ENCODE measurements at places on chromosomes 4 and X.

- DNase-seq, result no peak
These were observed 1.0 kb upstream of the USP27X start for GRCh38 chrX:49878128-49878833.

DNA sequence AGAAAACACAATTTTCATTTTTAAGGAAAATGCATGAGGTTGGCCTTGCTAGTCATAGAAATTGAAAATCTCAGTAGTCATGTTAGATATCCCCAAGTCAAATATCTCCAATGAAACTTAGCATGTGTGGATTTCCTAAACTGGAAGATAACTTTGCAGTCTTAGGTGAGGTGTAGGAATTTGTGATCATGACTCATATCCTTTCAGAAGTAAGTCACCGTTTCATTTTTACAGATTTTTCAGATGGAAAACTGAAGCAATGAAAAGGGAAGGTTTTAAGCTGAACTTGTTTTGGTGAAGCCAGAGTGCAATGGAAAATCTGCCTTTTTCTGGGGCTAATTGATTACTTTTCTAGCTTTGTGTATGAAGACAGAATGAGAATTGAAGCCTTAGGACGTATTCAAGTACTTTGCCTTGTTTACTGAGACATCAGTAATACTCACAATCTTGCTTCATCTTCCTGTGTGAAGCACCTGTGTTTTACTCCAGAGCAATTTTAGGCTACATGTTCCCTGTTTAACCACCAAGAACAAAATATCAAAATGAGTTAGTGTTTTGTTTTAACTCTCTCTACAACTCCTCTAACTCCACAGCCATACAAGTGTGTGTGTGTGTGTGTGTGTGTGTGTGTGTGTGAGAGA is 1662.8 kb upstream of the ADGRL3 start:
- DNase-seq, result no peak

GRCh38 chrX:137915466-137915865 is 349.5 kb downstream of the ZIC3 start:
- DNase-seq, result no peak

DNA sequence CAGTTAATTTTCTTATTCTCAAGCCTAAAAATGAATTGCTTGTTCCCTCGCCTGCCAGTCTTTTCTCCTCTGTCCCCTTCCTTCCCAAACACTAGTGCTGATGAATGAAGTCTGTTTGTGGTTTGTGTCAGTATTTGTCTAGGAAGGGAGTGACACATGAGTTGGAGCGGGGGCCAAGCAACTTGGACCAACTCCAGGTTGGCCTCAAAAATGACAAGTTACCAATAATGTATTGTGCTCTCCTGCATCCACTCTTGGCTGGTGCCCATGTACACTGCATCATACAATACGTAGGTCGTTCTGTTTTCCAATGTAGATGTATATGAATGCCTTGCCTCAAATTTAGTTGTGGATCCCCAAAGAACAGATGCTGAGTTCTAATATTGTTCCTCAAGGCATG is 223.0 kb upstream of the GPC4 start:
- no peak for DNase-seq

DNA sequence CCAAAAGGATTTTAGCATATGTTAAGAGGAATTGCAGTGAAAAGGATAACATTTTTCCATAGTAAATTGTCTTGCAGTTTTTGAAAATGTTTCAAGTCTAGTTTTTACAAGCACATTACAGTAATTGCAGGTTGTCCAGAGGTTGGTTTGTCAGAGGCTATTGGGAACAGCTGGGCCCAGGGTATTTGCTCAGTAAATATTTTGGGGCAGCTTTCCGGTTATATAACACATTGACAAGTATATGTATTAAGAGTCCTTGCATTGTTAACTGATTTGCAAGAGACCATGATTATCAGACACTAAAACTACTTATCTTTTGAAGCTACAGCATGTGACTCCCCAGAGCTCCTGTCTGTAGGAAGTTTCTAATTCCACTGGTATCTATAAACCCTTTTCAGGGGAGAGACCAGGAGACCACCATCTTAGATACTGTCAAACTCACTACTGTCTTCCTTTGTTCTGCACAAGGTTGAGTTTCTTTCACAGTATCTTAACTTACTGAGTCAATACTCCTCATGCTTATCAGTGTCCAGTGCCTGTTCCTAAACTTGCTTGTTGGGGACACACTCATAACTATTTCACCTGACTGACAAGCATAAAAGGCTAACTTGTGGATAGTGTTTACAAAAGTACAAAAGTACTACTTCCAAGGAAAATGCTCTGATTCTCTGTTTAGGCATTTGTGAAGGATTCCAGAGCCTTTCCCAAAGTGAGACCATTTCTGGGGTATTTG is 18.9 kb upstream of the RGN start:
- no peak for DNase-seq

DNA sequence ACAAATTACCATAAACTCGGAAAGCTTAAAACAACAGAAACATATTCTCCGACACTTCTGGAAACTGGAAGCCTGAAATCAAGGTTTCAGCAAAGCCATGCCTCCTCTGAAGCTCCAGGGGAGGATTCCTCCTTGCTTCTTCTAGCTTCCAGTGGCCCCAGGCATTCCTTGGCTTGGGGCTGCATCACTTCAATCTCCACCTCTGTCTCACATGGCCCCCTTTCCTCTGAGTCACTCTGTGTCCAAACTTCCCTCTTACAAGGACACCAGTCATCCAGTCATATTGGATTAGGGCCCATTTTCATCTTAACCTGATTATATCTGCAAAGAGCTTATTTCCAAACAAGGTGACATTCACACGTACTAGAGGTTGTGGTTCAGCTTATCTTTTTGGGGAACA is 17.3 kb downstream of the PARM1 start:
- no peak for DNase-seq

GRCh38 chrX:127037159-127037558 is 217.6 kb downstream of the PRR32 start:
- DNase-seq, result no peak

GRCh38 chrX:47460561-47460960 is 22.5 kb downstream of the ZNF41 start:
- no peak for DNase-seq

- DNase-seq, result no peak
These were observed 265.8 kb upstream of the SMIM31 start for GRCh38 chr4:164488114-164488513.

GRCh38 chrX:133215017-133215416 is 3.1 kb downstream of the TFDP3 start:
- DNase-seq, result no peak

DNA sequence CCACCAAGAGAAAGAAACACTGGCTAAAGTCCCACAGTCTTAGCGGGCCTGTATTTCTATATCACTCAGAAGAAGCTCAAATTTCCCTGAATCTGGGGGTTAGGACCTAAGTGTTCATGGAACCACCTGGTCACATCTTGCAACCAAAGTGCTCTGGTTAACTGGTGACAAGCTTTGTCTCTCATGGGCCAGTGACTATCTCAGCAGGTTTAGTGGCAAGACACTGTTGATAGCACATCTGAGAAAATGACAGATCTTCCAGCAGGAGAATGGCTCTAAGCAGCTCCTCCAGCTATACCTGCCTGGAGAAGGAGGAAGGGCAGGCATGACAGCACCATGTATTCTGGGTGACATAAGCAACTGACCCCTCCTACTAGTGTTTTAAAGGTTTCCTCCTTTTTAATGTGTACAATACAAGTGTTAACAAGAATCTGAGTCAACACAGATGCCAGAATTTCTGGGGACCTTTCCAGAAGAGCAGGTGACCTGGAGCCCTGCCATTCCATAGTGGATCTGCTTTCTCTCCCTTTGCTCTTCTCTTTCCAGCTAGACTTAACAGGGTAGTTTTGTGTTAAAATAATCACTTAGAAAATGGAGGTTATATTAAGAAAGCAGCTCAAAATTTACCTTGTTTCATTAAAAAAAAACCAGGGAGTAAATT is 17.3 kb upstream of the QRFPR start:
- DNase-seq, result no peak

All from hippocampal formation (tissue), 2 donors.